Stimulated activated CD4-positive, alpha-beta T cell treated with anti-CD3 and anti-CD28 coated beads, Interleukin-1b, Interleukin-23, amount 100 ng/mL, for 1 hour (primary cell): ENCODE measurements at places on chromosomes 7 and 10.

DNA sequence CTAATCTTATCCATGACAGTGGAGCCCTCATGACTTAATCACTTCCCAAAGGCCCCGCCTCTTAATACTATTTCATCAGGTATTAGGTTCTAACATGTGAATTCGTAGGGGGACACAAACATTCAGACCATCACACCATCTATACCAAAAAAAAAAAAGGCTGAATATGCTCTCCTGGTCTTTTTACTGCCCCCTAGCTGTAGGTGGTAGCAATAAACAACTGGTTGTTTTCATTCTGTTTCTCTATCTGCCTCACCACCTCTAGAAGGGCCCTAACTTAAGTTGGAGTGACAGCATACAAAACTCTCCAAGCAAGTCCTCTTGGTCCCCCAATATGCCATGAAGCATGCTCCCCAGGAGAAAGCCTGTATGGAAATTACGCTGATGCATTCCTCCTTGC is 94.1 kb downstream of the GRM8 start:
- no peak for DNase-seq

GRCh38 chr10:63261496-63261895 is 128.4 kb downstream of the NRBF2 start:
- DNase-seq, result no peak

- DNase-seq, result no peak
Observed at GRCh38 chr10:120789303-120790203, 61.6 kb upstream of the WDR11 start.

DNA sequence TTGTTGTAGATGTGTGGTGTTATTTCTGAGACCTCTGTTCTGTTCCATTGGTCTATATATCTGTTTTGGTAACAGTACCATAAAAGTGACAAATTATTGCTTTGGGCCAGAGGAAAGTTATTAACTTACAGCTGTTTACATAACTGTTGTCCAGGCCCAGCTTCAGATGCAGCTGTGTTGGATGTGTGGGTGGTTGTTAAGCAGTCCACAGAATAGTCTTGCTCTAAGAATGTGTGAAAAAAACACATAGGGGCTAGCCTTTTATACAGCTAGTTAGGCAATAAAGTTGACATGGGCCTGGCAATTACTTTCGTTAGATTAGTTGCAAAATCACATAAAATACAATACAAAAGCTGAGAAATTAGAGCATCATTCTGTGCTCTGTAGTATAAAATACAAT is 31.9 kb downstream of the DLD start:
- no peak for DNase-seq

DNA sequence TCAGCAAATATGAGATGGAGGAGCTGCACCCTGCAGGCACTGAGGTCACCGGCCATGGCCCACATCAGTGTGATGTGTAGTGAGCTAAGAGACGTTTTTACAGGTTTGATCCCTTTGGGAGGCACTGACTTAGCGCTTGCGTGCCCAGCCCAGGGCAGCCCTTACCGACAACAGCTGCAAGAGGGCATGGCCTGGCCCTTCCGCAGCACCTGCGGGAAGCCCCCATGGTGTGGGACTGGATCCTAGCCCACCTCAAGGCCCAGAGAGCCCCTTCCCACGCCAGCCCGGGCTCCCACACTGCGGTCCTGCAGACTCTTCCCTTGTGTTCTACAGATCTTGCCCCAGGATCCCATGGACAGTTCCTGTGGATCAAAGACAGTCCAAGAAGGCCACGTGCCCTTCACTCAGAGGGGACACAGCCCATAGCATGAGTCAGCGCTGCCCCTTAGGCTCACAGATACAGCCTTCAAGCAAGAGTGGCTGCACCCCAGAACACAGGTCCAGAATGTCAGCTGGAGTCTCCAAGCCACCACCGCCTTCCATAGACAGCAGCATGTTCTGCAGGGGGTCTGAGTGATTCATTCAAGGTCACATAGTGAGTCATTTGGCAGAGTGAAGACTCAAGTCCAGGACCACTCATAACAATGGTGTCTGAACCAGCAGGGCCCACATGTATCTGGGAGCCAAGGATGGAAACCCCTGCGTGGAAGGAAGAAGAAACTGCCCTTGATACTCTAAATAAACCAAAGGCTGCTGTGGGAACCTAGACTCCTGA is 25.4 kb downstream of the TLL2 start:
- no peak for DNase-seq

DNA sequence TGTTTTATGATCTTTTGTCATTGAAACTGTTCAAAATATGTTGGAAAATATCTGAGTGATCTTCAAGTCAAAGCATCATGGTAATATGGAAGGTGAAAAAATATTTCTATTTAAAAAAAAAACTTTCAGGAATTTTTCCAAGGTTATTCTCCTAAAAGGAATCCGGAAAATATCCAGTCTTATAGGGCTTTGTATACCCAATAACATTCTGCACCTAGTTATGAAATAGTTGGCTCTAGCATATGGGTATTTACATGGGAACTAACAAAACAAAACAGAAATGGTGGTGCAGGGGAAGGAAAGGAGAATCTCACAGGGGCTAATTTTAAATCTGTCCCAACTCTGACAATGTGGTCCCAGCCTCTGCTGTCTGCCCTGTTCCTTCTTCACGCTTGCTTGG is 167.1 kb upstream of the RHEB start:
- no peak for DNase-seq

GRCh38 chr7:129777195-129777844 is 165.8 kb downstream of the NRF1 start:
- DNase-seq, result no peak

GRCh38 chr10:60960913-60961312 is 16.9 kb upstream of the RHOBTB1 start:
- no peak for DNase-seq

DNA sequence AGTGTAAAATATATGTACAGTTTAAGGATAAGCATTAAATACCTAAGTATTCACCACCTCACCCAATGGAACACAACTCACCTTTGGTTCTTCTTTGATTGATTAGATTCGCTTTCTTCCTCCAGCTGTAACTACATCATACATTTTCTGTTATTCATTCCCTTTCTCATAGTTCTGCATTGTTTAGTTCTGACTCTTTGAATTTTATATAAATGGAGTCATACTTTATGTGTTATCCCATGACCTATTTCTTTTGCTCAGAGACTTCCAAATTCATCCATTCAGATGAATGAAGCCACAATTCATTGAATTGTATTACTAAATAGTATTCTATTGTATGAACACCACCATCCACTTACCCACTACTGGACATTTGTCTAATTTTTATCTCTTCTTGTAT is 12.3 kb downstream of the THNSL1 start:
- DNase-seq, result no peak

GRCh38 chr10:91636892-91637291 is 4.0 kb upstream of the PPP1R3C start:
- DNase-seq, result no peak
